ENCODE measurements at places on chromosomes 11 and 22. TPM values are rescaled to one million over a fixed set of nuclear protein-coding genes. Genes with fewer than 3 reads are reported as not detected.

BTG4 gene
- not detected for total RNA-seq

CABP7 gene
- not detected for total RNA-seq

PANX2 gene
- 0.59 TPM for total RNA-seq

OR5J2 gene
- total RNA-seq, result not detected

DNA sequence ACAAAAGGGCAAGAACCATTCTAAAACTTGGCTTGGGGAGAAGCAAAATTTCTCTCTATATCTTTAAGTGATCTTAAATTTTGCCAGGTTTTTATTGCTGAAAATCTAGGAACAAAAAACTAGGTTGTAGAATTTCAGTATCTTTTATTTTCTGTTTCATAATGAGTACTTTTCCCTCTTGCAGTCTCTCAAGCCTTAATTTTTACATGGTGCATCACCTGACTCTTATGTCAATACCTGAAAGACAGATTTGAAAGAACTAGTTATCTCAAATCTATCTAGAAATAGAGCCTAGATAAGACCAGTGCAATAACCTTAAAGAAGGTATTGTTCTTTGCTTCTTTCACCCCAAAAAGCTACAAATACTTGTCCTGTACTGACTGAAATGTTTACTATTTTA lies 122.1 kb downstream of the TRIM44 start:
- H3K36me3 ChIP-seq, result peaks cover 4% of the 10 kb centered on the region
- no peaks in the 10 kb centered on the region for H3K4me1 ChIP-seq
- DNase-seq, result no peak
- no peak overlapping the region for H3K4me3 ChIP-seq

RIMBP3C gene
- 1.3 TPM for total RNA-seq

GRCh38 chr11:130088919-130089673 lies 19.4 kb downstream of the APLP2 start:
- no peak for DNase-seq
- H3K4me1 ChIP-seq, result peaks cover 19% of the 10 kb centered on the region
- no peak overlapping the region for H3K27ac ChIP-seq
- H3K36me3 ChIP-seq, result no peaks in the 10 kb centered on the region

DNA sequence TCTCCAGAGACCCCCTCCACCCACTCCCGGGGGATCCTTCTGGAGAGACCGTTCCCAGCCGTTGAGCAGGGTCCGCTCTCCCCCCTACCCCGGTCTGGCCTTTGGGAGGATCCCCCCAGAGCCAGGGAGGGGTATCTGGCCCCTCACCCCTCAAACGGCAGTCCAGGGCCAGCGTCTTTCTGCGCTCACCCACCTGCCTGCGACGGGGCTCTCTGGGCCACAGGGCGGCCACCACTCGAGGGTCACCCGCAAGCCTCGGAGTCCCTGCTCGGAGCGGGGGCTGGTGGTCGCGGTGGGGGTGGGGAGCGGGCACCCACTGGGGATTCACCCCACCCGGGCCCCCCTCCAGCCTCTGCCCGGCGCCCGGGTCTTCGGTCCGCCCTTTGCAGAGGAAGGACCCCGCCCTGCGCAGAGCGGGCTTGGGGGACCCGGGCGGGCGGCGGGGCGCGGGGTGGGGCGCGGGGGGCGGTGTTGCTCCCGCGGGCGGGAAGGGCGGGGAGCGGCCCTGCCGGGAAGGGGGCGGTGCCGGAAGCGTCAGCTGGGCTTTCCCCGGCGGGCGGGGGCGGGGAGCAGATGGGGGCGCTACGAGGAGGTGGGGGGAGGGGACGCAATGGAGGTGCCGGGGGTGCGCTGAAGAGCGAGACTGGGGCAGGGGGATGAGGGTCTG lies 16.6 kb downstream of the CRELD2 start:
- peak overlapping the region; percentile 94 for H3K27ac ChIP-seq
- no peaks in the 10 kb centered on the region for H3K27me3 ChIP-seq
- H3K4me1 ChIP-seq, result peaks cover 54% of the 10 kb centered on the region
- no peaks in the 10 kb centered on the region for H3K36me3 ChIP-seq
- DNase-seq, result peak; percentile 90

DNA sequence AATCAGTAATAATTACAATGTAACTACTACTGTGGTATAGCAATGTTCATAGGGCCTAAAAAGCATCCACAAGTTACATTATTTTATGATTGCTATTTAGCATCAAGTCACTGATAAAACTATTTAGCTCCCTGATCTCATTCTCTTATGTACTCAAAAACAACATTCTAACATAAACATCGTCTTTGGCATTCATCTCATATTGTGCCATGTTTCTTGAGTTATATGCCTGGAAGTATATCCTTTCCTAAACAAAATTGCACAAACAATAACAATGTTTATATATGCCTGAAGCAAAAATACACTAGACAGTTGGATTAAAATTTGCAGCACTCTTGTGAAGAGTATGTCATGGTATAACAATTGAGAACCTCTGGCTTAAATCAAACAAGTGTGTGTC lies 34.1 kb downstream of the HORMAD2 start:
- no peaks in the 10 kb centered on the region for H3K4me1 ChIP-seq
- no peaks in the 10 kb centered on the region for H3K27me3 ChIP-seq
- H3K36me3 ChIP-seq, result no peaks in the 10 kb centered on the region
- no peak overlapping the region for H3K4me3 ChIP-seq
- H3K27ac ChIP-seq, result no peak overlapping the region
- DNase-seq, result no peak

DNA sequence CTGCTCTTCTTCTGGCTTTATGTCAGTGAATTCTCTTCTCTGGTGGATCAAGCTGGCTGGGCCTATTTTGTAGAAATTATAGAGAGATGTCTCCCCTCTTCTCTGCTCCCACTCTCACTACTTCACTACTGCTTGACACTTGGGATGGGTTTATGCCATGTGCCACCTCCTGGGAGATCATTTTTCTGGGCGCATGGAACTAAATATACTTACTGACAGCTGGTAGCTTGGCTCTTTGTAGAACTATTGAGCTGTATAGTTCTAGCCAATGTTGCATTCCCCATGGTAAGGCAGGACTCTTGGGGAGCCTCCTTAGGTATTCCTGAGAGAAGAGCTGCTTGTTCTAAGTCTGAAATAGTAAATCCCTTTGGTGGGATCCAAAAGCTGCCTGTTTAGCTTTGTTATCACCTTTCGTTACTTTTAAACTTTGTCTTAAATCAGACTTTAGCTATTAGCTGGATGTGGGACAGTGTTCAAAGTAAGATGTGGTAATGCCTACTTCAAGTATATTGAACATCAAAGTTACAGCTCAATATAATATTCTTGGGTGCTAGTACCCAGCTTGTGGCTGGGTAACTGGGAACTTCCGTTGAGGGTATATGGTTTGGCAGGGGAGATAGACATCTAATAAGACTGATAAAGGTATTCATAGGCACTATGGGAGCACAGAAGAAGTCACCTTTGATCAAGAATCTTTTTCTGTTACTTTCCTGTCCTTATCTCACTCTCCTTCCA lies 87.5 kb upstream of the RRM1 start:
- H3K27ac ChIP-seq, result no peak overlapping the region
- no peaks in the 10 kb centered on the region for H3K36me3 ChIP-seq
- no peaks in the 10 kb centered on the region for H3K27me3 ChIP-seq
- H3K4me3 ChIP-seq, result no peak overlapping the region
- H3K4me1 ChIP-seq, result no peaks in the 10 kb centered on the region

DNA sequence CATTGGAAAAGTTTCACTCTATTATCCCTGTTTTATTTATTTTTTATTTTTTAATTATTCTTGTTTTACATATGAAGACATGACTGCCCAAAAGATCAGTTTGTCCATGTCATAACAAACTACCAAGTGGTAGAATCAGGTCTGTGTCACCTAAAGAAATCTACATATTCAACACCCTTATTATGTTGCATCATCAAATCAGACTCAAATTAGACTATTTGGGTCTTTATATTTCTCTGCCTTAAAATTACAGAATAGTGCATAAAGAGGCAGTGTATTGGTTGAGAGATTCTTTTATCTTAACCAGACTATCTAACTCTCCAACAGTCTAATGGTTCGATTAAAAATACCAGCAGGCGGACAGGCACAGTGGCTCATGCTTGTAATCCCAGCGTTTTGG lies 18.5 kb upstream of the ATP5MG start:
- peaks cover 96% of the 10 kb centered on the region for H3K36me3 ChIP-seq
- H3K27me3 ChIP-seq, result no peaks in the 10 kb centered on the region
- no peak for DNase-seq

DNA sequence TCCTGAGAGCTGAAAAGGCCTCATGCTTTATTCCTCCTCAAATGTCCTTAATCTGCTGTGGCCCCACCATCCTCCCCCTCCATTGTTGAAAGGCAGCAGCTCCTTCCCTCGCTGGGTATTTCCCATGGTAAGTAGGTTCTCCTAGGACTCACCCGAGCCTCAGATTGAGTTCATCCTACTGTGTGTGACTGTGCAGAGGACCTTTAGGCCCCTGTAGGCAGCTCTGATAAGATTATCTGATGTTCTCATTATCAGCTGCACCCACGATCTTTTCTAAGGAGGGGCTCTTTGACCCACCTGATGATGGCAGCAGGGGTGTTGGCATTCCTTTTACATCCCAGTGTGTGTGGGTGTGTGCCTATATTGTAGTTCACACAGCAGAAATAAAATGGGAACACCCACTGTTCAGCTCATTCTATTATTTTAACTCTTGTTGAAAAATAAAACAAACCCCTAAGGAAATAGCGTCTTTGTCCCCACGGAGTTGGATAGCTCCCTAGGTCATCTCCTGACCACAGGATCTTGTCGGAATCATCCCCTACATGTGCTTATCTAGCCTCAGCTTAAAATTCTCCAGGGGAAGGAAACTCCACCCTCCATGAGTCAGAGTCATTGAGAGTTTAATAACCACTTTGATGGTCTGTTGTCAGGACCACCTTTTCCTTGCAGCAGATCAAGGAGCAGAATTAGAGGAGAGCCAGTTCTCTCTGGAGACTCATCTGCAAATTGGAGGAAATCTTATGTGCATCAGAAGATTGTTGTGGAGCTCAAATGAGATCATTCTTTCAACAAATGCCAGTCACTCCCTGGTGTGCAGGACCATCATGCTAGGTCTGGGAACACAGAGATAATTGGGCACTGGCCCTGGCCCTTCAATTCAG lies 19.3 kb downstream of the ENDOD1 start:
- H3K36me3 ChIP-seq, result no peaks in the 10 kb centered on the region
- H3K27ac ChIP-seq, result peak overlapping the region; percentile 73
- no peak for DNase-seq
- no peaks in the 10 kb centered on the region for H3K27me3 ChIP-seq
- peak overlapping the region; percentile 37 for H3K4me3 ChIP-seq
- H3K4me1 ChIP-seq, result peaks cover 36% of the 10 kb centered on the region

PTGDR2 gene
- 0.27 TPM for total RNA-seq

DNA sequence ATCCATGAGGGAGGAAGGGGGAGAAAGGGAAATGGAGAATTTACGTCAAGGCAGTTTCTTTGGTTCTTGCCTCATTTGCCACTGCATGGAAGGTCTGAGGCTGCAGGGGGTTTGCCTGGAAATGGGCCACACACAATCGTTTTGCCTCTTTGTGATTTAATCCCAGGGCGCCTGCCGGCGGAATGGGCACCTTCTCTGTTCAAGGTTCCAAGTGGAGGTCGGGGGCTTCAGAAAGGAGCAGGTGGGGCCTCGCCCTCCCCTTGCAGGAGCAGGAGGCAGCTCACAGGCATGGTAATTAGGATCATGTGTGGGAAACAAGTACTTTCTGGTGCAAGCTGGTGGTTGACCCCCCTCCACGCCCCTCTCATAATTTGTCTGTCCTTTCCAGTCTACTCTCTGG lies 29.9 kb downstream of the MPPED1 start:
- no peak overlapping the region for H3K27ac ChIP-seq
- no peaks in the 10 kb centered on the region for H3K27me3 ChIP-seq
- DNase-seq, result no peak
- H3K4me3 ChIP-seq, result no peak overlapping the region

GRCh38 chr11:107587306-107587979 lies 3.5 kb upstream of the ELMOD1 start:
- no peaks in the 10 kb centered on the region for H3K36me3 ChIP-seq
- H3K27me3 ChIP-seq, result no peaks in the 10 kb centered on the region

DNA sequence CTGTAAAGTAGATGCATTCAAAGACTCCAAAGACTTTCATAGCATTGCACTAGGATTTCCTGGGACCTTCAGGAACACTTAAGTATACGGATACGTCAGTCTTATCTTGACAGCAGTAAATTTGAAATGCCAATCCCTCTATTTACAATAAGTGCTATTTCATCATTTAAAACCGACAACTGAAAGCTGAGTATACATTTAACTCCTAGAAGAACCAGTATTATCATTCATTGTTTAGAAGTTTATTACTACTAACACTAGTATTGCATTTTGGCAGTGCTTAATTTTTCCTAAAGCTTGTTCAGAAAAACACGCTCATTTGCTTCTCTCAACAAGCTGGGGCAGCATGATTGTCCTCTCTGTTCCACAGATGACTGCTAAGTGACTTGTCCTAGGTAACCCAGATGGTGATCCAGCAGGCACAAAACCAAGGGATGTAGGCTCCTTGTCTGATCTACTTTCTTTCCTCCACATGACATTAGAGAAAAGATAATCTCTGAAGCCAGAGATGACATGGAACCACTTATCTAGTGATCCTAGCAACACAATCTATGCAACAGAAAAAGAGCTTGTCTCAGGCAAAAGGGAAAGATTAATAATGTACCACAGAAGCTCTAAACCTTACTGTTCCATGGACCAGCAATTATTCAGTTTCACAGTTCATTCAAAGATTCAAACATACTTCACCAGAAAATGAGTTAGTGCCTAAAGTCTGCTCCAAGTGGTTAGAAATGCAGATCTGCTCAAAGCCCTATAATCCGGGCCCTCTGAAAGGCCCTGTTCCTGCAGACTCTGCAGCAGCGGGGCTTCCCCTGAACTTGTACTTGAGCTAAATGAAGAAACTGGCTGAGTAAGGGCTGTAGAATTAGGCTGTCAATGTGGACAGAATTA lies 5.2 kb downstream of the MAML2 start:
- peaks cover 5% of the 10 kb centered on the region for H3K36me3 ChIP-seq
- peak; percentile 42 for DNase-seq
- no peak overlapping the region for H3K27ac ChIP-seq
- H3K27me3 ChIP-seq, result no peaks in the 10 kb centered on the region
- H3K4me3 ChIP-seq, result no peak overlapping the region

DNA sequence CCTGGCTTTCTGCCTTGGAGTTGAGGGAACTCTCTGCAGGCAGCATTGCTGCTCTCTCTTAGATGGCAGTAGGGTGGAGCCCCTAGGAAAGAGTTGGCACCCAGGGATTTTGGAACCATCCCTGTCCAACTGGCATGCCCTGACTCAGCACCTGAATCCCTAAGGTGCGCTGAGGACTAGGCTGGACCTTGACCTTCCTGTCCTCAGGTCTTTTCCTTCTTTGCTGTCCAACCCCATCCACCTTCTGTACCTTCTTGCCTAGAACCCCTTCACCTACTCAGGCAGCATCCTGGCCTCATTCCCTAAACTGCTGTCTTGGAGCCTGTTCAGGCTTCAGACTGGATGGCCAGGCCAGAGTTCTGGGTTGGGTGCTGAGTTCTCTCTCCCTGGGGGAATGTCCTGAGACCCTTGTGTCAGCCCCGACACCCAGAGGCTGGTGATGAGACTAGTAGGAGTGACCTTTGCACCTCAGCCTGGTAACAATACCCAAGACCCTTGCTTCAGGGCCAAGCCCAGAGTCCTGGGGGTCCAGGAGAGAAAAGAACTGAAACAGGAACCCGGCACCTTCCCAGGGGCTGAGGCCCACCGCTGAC lies 2.5 kb upstream of the POLD4 start:
- no peak overlapping the region for H3K4me3 ChIP-seq
- peaks cover 9% of the 10 kb centered on the region for H3K36me3 ChIP-seq
- H3K27me3 ChIP-seq, result no peaks in the 10 kb centered on the region
- DNase-seq, result peak; percentile 35
- peak overlapping the region; percentile 94 for H3K27ac ChIP-seq
- peaks cover 57% of the 10 kb centered on the region for H3K4me1 ChIP-seq

- no peaks in the 10 kb centered on the region for H3K36me3 ChIP-seq
- H3K27ac ChIP-seq, result no peak overlapping the region
- H3K27me3 ChIP-seq, result peaks cover 50% of the 10 kb centered on the region
- peaks cover 19% of the 10 kb centered on the region for H3K4me1 ChIP-seq
Observed at GRCh38 chr11:32438866-32439489, 3.6 kb upstream of the WT1 start.

Measured in B cell (primary cell).